Mammary epithelial cell (primary cell): ENCODE measurements at places on chromosomes 7 and 10. TPM values are rescaled to one million over a fixed set of nuclear protein-coding genes. Genes with fewer than 3 reads are reported as not detected.

- DNase-seq, result no peak
These were observed 637.9 kb downstream of the TNS3 start for GRCh38 chr7:46943996-46944395.

DNA sequence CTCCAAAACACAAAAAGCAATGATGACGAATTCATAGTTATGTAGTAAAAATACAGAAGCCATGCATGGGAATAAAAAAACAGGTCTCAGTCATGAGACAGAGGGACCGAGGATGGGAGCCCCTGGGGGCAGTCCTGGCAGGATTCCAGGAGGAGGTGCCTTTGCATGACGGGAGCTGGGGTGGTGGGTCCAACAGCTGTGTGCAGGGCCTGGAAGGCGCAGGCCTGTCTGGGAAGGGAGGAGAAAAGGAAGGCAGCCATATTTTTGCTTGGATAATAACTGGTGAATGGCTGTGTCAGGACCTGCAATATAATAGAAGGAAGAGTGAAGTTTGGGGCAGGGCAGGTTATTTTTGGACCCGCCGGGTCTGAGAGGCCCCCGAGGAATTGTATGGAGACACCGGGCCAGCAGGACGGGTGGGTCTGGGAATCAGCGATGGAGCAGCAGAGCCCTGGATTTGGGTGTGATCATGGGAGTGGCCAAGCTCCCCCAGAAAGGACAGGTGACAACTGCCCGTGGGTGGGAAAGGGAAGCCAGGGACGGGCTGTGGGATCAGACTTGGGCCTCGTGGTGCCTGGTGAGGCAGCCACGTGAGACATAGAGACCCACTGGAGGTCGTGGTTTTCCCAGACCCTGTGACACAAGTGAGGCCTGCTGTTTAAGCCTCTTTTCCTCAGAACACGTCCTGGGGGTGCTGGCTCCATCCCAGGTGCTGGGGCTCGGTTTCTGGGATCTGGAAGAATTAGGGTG lies 2.9 kb upstream of the JAKMIP3 start:
- no peak for DNase-seq

GRCh38 chr7:22660293-22660692 lies 66.7 kb upstream of the IL6 start:
- no peak for DNase-seq

DNA sequence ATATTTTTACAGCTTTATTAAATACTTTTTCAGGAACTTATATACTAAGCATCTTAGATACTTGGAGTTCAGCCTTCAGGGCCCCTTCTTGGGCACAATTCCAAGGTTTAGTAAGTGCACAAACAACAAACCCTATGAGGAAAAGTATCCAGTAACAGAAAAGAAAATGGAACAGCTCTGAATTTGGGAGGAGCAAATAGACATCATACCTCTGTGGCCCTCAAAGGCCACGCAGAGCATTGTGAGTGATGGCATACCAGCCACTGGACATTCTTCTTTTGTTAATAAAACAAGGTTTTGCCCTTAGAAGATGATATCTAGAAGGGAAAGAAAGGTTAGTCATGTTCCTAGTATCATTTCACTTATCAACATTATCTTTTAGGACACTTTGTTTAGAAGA lies 46.0 kb downstream of the ST7 start:
- no peak for DNase-seq

- DNase-seq, result no peak
These were observed 35.9 kb downstream of the CCDC3 start for GRCh38 chr10:12965571-12965970.

- no peak for DNase-seq
These were observed 129.7 kb downstream of the TMEM178B start for GRCh38 chr7:141203586-141203985.

DNA sequence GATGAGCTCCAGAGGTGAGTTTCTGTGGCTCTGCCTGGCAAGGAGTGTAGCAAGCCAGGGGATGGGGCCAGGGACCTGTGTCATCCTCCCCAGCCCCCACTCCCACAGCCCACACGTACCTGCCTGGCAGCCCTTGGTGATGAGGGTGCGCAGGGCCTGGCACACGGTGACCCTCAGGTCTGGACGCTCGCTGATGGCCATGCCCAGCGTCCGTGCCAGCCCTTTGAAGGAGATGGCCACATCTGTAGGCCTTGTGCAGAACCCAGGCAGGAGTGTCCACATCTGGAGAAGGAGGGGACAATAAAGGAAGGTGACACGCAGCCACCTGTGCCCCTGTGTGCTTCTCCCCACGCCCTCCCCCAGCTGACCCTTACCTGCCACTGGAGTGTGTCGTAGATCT lies 27.7 kb downstream of the RRP12 start:
- no peak for DNase-seq

DNA sequence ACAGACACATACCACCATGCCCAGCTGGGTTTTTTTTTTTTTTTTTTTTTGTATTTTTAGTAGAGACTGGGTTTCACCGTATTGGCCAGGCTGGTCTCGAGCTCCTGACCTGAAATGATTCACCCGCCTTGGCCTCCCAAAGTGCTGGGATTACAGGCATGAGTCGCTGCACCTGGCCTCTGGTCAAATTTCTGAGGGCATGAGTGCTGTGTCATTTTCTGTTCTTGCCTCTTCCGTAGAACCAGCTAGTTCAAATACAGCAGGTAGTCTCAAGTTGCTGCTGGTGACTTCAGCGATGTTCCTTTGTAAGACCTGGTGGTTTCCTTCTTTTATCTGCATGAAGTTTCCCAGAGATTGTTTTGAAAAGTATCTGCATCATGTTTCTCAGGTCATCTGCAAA lies 134.8 kb upstream of the SHH start:
- DNase-seq, result no peak

DNA sequence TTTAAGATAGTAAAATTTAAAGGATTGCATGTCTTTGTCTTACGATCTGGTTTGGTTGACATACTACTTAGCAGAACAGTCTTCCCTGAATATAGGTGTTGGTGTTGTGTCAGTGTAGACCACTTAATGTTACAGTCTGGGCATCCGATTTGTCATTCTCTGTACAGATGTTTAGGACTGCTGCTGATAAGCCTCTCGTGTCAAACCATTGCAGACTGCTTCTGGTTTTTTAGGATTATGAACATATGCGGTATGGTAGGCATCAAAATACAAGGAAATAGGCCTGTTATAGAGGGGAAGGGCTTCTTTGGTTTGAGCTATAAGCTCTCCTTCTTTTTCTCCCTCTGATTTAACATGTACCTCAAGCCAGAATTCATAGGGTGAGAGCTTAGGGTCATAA lies 7.4 kb downstream of the CYP3A43 start:
- no peak for DNase-seq

DNA sequence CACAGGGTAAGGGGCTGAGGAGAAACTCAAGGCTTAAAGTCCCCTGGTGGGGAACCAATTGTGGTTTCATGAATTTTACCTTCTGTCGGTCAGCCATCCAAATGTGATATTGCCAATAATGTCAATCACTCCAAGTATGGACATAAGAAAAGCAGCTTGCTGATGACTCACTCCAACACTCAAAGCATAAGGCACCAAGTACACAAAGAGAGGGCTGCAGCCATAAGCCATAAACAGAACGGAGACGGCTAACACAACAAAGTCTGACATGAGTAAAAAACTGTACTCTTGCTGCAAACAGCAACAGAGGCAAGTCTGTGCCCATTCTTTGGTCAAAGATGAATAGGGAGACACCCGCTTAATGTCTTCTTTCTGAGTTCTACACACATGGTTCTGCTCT lies 24.2 kb downstream of the IFIT5 start:
- DNase-seq, result no peak

DNA sequence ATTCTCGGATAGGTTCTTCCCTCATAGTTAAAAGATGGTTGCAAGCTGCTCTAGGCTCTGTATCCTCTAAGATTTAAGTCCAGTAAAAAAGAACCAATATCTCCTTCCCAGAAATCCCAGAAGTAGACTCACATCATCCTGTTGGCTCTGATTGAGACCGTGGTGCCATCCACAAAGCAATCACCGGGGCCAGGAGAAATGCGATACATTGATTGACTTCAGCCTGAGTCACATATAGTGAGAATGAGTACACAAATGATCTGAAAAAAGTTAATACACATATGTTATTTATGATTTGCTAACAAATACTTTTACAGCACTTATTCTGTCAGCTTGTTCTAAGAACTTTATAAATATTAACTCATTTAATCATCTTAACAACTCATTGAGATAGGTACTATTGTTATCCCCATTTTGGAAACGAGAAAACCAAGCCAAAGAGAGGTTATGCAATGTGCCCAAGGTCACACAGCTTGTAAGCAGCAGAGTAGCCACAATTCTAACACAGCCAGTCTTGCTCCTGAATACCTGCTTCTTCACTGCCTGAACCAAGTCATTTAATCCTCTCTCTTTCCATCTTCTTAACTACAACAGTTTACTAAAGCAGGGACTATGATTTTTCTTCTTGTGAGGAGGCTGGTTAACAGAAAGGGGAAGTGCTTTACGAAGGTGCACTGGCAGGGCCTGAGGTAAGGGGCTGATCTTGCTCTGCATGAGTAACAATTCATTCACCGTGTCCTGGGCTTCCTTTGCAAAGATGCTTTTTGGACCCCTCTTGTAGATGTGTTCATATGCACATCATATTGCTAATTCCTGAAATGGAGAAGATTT lies 177.0 kb downstream of the REEP3 start:
- no peak for DNase-seq

- no peak for DNase-seq
These were observed 144.2 kb upstream of the TNRC18 start for GRCh38 chr7:5567790-5568189.

GRCh38 chr10:114545071-114545470 lies 113.0 kb downstream of the ABLIM1 start:
- DNase-seq, result peak; percentile 47

DNA sequence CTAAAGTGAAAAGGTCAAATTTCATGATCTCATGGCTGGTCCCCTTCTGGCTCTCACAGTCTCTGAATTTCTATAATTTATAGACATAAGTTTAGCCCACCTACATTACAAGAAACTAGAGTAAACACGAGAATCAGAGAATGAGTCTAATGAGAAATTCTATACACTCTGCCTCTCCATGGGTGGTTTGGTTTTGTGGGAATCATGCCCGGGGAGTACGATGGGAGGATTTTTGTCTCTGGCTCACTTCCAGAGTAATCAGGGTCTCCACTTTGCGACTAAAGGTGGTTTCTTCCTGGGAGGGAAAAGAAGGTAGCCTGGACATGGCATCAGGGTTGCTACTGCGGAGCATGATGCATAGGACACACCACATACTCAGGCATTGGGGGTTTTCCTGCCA lies 69.7 kb downstream of the MRC1 start:
- no peak for DNase-seq

GRCh38 chr10:32970910-32971309 lies 12.9 kb upstream of the ITGB1 start:
- no peak for DNase-seq

- DNase-seq, result no peak
These were observed 96.3 kb upstream of the PDCD4 start for GRCh38 chr10:110775406-110775805.

DNA sequence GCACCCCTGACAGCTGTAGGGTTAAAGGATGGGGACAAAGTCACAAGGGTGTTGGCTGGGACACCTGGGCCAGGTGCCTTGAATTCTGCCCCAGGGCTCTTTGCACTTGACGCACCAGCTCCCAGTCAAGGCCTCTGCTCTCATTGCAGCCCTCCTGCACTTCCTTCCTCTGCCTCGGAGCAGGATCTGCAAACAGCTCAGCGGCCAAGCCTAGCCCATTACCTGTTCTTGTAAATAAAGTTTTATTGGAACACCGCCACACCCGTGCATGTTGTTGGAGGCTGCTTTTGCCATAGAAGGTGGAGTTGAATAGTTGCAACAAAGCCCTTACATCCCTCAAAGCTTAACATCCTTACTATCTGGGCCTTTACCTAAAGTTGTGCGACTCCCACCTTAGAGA lies 483.8 kb upstream of the FOXK1 start:
- DNase-seq, result no peak

The UNCX gene
- total RNA-seq, result not detected in 2 replicates

The SIRT1 gene
- 12.6 and 14.5 TPM in 2 replicates for total RNA-seq

The GNGT1 gene
- not detected for total RNA-seq

The OR13A1 gene
- total RNA-seq, result not detected in 2 replicates

The NUTM2E gene
- total RNA-seq, result 0.16 TPM in 1 of 2 replicates, not detected in the other

The DMBT1 gene
- 0.33 TPM for total RNA-seq

The PARD3 gene
- total RNA-seq, result 47.1 and 59.2 TPM in 2 replicates

The PNLIPRP2 gene
- not detected in 2 replicates for total RNA-seq

The PRSS1 gene
- total RNA-seq, result not detected

The DOCK1 gene
- total RNA-seq, result 115 TPM

The SAMD9 gene
- total RNA-seq, result 5.4 and 9.9 TPM in 2 replicates

The GRID2IP gene
- total RNA-seq, result not detected
